H4 (cell line): ENCODE measurements at places on chromosomes 1 and 21. TPM values are rescaled to one million over a fixed set of nuclear protein-coding genes. Genes with fewer than 3 reads are reported as not detected.

DNA sequence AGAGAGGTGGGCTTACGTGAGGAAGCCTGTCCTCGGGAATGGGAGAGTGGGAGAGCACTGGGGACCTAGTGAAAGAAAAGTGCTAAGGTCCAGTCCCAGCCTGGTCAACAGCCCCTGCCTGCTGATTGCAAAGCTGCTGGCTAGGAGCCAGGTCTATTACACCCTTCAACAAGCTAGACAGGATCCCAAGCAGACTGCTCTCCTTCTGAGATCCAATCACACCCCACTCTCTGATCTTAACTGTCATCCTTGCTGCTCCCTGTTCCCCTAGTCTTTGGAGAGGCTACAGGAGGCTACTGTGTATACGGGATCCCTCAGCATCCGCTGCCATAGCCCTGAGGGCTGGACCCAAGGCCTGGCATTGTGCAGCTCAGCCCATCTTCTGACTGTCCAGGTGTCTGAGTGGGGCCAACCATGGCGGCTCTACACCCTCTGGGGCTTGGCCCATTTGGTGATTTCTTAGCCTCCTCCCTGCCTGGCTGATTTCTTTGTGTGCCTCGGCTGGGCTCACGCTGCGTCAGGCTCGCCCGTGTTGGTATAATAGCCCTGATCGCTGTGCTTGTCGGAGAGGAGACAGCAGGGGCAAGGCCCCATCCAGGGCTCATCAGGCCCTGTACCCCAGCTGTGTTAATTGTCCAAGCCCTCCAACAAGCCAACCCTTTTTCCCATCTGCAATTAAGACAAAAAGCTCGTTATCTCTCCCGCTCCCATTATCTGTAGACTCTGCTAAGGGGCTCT lies 43.9 kb downstream of the NAV1 start:
- no peak for DNase-seq

The LHX4 gene
- total RNA-seq, result 0.15 TPM in 1 of 2 replicates, not detected in the other

DNA sequence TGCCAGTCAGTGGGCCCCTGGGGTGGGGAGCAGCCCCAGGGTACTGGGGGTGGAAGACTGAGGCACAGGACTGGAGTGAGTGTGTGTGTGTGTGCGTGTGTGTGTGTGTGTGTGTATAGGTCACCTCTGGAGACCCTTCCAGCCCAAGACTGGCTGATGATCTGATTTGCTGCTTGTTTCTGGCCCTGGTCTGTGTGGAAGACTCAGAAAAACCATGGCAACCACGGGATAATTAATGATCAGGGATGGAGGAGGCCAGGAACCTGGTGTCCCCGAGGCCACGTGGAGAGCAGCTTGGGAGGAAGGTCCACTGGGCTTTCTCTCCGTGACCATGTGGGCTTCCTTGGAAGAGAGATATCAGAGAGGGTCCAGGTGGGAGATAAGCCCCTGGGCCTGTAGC lies 4.8 kb upstream of the ACTL8 start:
- DNase-seq, result no peak

DNA sequence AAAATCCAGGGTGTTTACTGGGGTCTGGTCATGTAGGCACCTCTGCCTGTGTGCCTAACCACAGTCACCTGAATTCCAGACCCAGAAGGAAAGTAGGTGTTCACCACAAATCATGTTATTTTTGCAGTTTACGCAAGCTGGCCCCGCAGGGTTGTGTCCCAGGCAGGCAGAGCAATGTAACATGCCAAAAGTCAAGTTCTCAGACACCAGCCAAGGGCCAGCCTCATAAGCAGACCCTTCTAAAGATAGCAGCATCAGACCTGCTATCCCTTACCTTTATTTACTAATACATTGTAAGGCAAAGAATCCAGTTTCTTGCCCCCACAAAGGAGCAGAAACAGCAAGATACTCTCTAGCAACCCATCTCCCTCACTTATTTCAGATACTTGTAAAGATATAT lies 83.0 kb downstream of the GPR161 start:
- no peak for DNase-seq

The KCNT2 gene
- total RNA-seq, result 0.18 and 0.56 TPM in 2 replicates

GRCh38 chr1:156347331-156347730 lies 9.0 kb downstream of the TSACC start:
- no peak for DNase-seq

The TENT5C gene
- total RNA-seq, result 0.76 and 1.1 TPM in 2 replicates

The NUP210L gene
- 0.02 TPM in 1 of 2 replicates, not detected in the other for total RNA-seq

GRCh38 chr1:246035060-246035541 lies 472.0 kb downstream of the SMYD3 start:
- DNase-seq, result no peak

- DNase-seq, result no peak
These were observed 53.7 kb downstream of the ZBTB8A start for GRCh38 chr1:32592943-32593342.

DNA sequence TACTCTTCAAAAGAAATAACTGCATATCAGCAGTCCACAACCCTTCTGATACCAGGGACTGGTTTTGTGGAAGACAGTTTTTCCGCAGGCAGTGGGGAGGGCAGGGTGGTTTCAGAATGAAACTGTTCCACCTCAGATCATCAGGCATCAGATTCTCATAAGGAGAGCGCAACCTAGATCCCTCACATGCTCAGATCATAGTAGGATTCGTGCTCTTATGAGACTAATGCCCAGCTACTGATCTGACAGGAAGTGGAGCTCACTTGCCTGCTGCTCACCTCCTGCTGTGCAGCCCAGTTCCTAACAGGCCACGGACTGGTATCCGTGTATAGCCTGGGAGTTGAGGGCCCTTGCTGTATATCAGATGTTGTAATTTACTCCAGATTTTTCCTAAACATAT lies 11.5 kb downstream of the RO60 start:
- DNase-seq, result no peak

GRCh38 chr1:61337441-61337951 lies 255.1 kb downstream of the NFIA start:
- DNase-seq, result peak; percentile 17

The NTNG1 gene
- total RNA-seq, result 4.4 and 9.4 TPM in 2 replicates

The DDAH1 gene
- total RNA-seq, result 4.3 and 6.1 TPM in 2 replicates

GRCh38 chr1:36123356-36123755 lies 1.7 kb downstream of the COL8A2 start:
- DNase-seq, result no peak

The DPYD gene
- total RNA-seq, result 14.8 and 18.2 TPM in 2 replicates

DNA sequence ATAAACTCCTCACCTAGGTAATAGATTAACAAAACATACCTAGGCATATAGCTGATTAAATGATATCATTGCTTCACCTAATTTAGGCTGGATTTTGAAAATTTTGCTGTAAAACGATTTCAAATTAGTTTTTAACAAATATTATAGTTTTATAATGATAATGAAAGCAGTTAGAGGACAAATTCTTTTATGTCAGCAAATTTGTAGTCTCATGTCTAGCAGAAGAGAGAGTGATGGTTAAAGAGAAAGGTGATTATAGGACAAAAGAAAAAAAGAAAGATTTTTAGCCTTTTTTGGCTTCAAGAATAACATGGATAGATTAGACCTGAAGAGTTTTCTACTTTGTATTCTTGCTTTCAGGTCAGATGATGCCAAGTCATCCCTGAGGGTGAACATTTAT lies 3.6 kb upstream of the DPH5 start:
- DNase-seq, result no peak

The HUNK gene
- 1.5 and 1.9 TPM in 2 replicates for total RNA-seq

The SELENBP1 gene
- total RNA-seq, result 3.3 and 5.8 TPM in 2 replicates

The TCEA3 gene
- total RNA-seq, result 0.72 and 0.76 TPM in 2 replicates

- peak; percentile 49 for DNase-seq
These were observed at the start of gene SIM2 for GRCh38 chr21:36698981-36699545. TSS of gene SIM2 (plus strand) at chr21:36699115. CDS start at chr21:36699747, 632 bp downstream.

DNA sequence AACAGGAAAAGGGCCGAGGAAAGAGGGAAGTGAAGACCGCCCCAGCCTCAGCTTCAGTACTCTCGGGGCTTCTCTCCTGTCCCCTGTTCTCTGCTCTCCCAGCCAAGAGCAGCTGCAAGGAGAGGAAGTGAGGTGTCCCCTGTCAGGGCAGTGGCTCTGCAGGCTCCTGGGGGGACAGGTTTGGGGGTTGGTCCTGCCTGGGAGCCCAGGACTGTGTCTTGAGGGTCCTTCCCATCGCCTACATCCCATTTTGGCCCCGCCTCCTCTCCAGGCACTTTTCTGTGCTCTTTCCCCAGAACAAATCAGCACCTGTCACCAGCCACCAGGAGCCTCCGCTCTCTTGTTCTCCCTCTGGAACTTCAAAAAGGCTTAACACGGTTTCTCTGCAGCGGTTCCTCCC lies 82.6 kb downstream of the VWA5B1 start:
- DNase-seq, result no peak

The CNN3 gene
- 121 and 137 TPM in 2 replicates for total RNA-seq
